Stimulated activated CD4-positive, alpha-beta T cell treated with anti-CD3 and anti-CD28 coated beads, Interleukin-12 subunit alpha, Interleukin-12 subunit beta, amount 100 ng/mL, for 48 hours (primary cell): ENCODE measurements at places on chromosomes 2 and 18.

DNA sequence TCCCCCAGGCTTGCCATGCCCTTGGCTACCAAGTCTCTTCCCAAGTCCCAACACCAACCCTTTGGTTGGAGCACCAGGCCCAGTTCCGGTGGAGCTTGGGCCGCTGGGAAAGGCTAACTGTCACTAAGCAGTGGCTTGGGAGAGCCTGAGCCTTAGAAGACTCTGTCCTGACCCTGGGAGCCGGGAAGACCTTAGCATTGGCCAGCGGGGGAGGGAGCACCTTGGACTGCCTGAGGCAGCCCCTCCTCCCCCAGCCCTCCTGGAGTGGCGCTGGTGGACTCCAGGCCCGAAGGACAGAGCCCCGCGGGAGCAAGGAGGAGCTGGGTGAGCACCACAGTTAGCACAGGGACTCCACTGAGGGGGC, 62.5 kb upstream of the POMC start:
- no peak for DNase-seq

DNA sequence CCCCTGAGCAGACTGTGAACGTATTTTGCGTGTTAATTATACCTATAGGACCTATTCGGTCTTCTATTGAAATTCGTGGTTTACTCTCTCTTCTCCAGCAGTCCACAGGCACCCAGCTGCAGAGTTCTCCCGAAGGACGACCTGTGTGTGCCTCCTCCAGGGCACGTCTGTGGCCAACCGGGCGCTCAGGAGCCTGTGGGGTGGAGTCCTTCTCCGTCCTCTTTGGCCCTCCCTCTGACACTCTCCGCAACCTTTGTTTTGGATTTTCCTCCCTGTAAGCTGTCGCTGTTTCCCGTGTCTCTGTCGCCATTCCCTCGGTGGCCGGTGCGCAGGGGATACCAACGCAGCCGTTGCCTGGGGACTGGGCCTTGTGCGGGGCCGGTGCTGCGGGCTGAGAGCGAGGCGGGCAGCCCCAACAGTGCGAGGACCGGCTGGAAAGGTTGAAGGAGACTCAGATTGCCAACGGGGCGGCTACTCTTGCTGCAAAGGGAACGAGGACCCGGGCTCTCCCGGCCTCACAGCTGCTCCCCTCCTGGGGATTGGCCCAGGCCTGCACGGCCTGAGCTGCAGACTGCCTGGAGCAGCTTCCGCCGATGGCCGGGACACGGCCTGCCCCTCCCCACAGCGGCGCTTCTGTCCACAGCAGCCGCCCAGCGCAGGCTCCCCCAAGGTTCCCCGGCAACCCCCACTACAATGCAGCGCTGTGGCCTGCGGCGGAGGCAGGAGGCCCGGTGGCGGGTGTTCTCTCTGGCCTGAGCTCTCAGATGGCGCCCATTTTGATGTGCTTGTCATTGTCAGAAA, 221.0 kb downstream of the MTX2 start:
- no peak for DNase-seq

GRCh38 chr2:227829337-227829736, 15.7 kb downstream of the CCL20 start:
- DNase-seq: no peak

DNA sequence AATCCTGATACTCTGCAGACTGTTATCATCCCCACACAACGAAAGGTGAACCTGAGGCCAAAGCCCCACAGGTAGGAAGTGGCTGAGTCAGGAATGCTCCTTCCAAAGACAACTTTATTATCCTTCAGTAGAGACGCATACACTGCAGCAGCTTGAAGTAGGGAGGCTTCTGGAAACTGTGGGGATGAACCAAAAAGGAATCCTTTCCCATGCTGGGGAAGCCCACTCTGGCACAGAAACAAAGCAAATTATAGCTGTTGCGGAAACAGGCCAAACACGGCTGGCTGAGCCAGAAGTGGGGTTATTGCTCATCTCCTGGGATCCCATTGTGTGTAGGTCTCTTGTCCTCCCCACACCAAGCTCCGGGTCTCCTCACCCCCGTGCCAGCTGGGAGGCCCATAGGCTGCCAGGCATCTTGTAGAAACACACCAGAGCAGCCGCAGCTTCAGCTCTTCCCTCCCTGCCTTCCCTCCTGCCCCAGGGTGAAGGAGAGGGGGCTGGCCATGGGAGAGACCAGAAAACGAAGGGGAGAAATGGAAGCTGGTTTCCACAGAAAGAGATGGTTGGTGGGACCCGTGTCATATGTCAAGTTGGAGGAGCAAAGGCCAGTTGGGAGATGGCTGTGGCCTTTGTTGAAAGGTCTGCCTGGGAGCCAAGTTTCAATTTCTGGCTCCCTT, 176.9 kb upstream of the NABP1 start:
- DNase-seq: no peak

GRCh38 chr18:48723837-48724236, 185.0 kb downstream of the CTIF start:
- DNase-seq: no peak

DNA sequence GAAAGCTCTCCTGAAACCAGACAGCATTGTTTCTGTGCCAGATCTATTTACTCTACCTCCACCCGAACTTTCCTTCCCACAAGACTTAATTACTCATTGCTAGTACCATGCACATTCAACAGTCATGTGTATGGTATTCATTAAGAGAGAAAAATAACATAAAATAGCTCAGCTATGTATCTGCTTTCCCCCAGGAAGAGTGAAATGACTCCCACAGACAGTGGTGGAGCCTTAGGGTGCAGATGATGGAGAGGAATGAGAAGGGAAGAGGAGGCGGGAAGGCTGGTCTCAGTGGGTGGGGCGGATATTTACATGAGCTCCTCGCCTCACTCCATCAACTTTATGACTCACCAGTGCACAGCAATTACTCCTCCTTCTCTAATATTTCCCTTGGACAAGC, 724.5 kb downstream of the EPHA4 start:
- no peak for DNase-seq

DNA sequence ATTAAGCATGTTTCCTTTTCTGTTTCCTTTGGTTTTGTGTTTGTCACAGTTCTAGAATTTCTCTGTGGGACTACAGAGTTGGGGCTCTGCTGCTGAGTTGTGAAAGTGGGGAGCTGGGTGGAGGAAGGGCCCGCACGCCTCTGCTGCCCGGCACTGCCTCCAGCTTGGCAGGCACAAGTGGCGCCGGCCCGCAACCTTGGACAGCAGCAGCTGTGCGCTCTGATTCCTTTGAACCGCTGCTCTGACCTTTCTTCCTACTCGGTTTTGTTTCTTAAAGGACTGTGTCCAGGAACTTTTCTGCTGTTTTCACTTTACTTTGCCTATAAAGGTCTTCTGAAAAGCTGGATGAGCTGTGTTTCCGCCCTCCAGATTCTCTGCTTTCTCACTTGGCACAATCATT, 137.6 kb upstream of the ALPP start:
- no peak for DNase-seq

DNA sequence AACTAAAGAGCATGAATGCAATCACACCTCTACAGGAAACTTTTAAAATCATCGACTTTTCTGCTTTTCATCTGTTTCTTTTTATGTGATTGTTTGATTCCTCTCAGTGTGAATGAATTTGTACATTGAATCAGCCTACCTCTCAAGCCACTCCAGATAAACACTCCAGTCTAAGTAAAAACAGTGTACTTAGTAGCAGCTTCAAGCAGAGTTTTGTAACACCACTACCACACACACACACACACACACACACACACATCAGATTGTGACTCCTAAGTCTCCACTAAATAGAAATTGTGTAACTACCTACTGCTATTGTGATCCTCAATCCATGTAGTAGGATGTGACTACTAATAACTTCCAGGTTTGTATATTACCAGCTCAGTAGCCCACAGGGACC, 65.3 kb upstream of the EPB41L5 start:
- DNase-seq: no peak

DNA sequence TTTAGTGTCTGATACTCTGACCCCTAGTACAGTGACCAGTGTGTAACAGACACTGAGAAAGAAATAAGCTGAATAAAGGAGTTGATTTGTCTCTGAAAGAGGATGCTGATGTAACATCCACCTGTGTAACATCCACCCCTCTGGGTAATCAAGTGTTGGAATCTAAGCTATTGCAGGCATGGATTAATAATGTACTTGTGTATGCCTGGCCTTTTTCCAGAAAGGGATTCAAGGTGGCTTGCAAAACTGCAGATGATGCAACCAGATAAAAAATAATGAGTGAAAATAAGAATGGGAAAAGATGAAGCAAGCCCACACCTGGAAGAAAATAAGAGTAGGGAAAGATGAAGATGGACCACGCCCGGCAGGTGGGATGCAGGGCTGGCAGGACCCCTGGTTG, 48.2 kb upstream of the FOXI3 start:
- DNase-seq: no peak

GRCh38 chr2:182594286-182594685, 121.8 kb upstream of the DNAJC10 start:
- DNase-seq: no peak

- no peak for DNase-seq
These were observed at the start of gene FAM110C for GRCh38 chr2:46471-47345. TSS of gene FAM110C (minus strand) at chr2:46505. CDS start at chr2:46385, 120 bp downstream.

GRCh38 chr18:75252136-75252535, 41.5 kb downstream of the TSHZ1 start:
- no peak for DNase-seq

DNA sequence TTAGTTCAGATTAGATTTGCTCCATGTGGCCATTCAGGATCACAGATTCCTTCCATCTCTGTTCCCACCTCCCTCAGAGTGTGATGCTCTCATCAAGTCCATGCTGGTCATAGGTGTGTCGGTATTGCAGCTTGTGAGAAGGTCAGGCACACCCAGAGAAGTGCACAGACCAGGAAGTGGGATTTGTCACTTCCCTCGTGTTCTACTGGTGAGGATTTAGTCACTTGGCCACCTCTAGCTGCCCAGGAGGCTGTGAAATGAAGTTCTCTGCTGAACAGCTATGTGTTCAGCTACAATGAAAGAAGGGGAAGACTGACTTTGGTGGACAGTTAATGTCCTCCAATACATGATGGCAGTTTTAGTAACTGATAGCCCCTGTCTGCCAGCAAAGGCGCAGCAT, 3.5 kb upstream of the LANCL1 start:
- DNase-seq: no peak

DNA sequence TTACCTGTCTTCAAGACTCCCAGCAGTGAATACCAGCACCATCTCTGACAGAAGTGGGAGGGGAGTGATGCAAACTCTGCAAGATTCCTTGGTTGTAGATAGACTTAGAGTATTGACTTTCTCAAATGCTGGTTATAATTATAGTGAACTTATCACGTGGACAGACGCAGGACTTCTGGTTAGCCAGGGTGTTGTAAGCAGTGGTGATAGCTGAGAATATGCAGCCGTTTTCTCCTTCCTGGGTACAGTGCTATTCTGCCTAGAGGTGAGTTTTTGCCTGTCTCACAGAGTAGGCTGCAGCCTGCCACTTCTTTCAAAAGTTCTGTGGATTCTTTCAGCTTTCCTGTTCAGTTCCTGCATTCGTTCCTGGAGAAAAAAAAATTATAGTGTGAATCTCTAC, 733 bp upstream of the CXCR2 start:
- DNase-seq: no peak

GRCh38 chr2:99389371-99389770, 52.2 kb downstream of the EIF5B start:
- no peak for DNase-seq

- DNase-seq: no peak
These were observed 300.8 kb upstream of the SOX11 start for GRCh38 chr2:5391362-5391761.

- DNase-seq: no peak
These were observed 891.3 kb upstream of the SLC39A10 start for GRCh38 chr2:194765723-194766122.

GRCh38 chr18:35163014-35163539, 77.8 kb upstream of the ZNF397 start:
- DNase-seq: no peak

DNA sequence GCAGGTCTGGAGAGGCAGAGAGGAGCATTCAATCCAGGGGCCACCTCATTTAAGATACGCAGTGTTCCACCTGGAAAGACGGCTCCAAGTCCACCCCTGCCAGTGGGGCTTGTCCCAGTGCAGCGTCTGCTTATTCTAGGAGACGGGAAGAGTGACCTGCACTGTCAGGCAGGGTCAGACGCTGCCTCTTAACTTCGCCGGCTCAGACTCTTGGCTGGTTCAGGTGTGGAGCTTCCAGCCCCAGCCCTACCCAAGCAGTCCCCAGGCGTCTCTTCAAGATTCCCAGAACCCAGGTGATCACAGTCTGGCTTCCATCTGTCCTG, 208.5 kb downstream of the TFCP2L1 start:
- no peak for DNase-seq

- DNase-seq: no peak
These were observed 10.6 kb downstream of the FARP2 start for GRCh38 chr2:241366678-241367077.

DNA sequence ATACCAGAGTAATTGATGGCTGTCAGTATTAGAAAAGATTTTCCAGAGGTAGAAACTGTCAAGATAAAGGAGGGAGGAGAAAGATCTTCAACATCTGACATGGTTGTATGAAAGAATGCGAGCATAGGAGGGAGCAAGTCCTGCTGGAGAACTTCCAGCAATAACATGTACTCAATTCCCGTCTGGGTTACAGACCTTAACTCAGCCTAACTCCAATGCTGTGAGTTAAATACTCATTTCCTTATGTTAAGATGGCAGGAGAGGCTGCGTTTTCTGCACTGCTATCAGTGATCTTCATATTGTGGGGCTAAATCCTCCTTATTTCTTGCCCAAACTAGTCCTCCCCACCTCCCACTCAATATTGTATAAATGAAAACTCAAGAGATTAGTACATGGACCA, 6.7 kb upstream of the CERS6 start:
- DNase-seq: no peak

- no peak for DNase-seq
These were observed 7.6 kb upstream of the MSTN start for GRCh38 chr2:190069936-190070696.

GRCh38 chr2:45729753-45730512, 78.5 kb downstream of the PRKCE start:
- DNase-seq: no peak

GRCh38 chr2:217166241-217166850, 306.5 kb upstream of the TNP1 start:
- DNase-seq: no peak

GRCh38 chr2:160932960-160933359, 227.3 kb upstream of the TANK start:
- DNase-seq: no peak
